ENCODE measurements at places on chromosomes 3 and 15.
A peak's percentile ranks its signal among the peaks of the same experiment; 100 is the strongest.

- peak; percentile 45 for DNase-seq
Observed at GRCh38 chr3:129278966-129279906, 566 bp downstream of the HMCES start.

GRCh38 chr3:171307046-171307585, 153.1 kb downstream of the TNIK start:
- no peak for DNase-seq

GRCh38 chr3:150253622-150254021, 154.5 kb upstream of the TSC22D2 start:
- DNase-seq, result no peak

GRCh38 chr3:131283862-131284261, 97.7 kb upstream of the NUDT16 start:
- DNase-seq, result no peak

DNA sequence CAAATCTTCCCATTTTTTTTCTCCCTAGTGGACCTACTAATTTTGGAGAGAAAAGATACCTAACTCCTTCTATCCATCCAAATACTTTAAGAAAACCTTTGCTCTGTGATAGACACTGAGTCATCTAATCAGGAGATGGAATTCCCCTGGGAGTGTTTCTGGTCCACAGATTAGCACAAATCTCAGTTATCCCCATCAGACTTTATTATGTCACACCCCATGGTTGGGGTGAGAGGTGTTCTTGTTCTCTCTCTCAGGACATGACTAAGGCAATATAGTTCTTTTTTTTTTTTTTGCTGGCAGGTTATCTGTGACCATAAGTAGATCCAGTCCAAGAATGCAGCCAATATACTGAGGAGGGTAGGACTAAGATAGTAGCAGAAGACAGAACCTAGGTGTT, 15.8 kb downstream of the SLC9A9 start:
- DNase-seq, result no peak

GRCh38 chr3:42213417-42213816, 52.6 kb downstream of the CCK start:
- no peak for DNase-seq

DNA sequence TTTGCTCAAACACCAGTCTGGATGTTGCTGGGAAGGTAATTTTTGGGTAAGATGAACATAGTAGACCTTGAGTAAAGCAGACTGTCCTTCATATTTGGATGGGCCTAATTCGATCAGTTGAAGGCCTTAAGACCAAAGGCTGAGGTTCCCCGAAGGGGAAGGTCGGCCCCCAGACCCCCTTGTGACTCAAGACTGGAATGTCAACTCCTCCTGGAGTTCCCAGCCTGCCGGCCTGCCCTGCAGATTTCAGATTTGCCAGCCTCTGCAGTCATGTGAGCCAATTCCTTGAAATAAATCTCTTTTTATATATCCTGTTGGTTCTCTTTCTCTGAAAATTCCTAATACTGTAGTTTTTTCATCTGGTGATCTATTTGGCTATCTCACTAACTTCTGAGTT, 146.5 kb downstream of the APBA2 start:
- DNase-seq, result no peak

- no peak for DNase-seq
Observed at GRCh38 chr3:10556312-10556711, 50.9 kb upstream of the ATP2B2 start.

DNA sequence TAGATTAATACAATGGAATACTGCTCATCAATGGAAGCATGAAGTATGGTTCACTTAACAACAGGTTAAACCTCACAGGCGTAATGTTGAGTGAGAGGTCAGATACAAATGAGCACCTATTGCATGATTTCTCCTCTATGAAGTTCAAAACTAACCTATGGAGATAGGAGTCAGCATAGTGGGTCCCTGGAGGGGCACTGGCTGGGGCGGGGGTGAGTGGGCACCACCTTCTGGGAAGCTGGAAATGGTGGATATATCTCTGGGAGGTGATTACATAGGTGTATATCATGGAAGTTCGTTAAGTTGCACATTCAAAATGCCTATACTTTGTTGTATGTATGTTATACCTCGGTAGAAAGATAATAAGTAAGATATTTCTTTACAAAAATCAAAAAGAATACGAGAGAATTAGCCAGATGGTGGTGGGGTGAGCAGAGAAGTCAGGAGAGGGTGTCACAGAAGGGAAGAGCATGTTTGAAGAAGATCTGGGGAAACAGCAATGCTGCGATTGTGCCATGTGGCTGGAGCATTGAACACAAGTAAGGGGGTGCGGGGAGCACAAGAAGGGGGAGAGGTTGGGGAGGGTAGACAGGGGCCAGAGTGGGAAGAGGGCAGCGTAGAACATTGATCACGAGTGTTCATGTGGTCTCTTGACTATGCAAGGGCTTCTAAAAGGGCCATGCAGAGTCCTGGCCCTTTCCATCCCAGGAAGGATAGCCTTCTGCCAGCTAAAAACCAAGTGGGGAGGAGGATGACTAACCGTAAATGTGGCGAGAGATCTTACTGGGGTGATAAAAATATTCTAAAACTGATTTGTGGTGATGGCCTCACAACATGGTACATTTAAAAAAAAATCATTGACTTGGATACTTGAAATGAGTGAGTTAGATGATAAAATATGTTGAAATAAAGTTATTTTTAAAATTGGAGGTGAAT, 30.2 kb downstream of the ITGA11 start:
- DNase-seq, result no peak

DNA sequence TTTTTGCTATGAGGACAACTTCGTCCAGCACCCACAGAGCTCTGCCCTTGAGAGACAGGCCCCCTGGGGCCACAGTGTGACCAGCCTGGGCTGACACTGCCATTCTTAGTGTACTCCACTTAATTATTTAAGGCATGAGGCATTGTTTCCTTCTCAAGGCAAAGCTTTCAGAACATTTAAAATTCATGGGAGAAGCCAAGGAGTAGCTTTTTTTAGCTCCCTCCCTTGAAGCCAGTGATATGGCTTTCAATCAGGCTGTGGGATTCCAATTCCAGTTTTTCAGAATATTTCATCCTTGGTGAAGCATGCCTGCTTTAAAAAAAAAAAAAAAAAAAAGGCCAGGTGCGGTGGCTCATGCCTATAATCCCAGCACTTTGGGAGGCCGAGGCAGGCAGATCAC, 21.3 kb downstream of the HOMER2 start:
- no peak for DNase-seq

- DNase-seq, result no peak
Observed at GRCh38 chr15:40838756-40839155, 5.1 kb upstream of the SPINT1 start.

DNA sequence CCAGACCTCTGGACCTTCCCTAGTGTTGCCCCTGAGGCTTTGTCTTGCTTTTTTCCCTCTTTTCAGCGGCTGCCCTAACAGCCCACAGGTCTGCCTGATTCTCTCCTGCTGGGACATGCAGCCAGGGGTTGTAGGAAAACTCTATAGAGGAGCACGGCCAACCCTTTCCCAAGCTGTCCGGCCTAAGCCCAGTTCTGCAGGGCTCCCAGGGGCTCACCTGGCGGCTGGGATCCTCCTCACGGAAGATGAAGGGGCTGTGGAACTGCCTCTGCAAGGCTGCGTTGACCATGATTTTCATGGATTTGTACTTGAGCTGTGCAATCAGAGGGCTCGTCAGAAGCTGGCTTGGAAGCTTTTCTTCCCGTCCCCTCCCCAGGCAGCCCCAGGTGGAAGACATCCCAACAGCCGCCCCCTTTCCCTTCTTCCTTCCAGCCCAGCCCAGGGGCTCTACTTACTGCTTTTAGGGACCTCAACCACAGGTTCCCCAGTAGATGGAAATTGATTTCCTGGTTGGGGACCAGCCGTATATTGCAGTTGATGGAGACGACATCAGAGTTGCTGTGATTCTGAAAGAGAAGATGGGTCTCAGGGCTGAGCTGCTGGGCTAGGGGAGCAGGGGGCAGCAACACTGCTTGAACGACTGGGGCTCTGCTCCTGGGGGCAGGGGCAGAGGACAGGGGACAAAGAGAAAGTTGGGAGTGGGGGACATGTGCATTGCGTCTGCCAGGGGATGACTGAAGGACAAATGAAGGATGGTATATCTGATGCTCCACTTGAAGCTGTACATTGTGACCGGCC, 29.8 kb downstream of the FEM1B start:
- DNase-seq, result no peak

GRCh38 chr3:114060906-114061655, 4.5 kb downstream of the QTRT2 start:
- no peak for DNase-seq

DNA sequence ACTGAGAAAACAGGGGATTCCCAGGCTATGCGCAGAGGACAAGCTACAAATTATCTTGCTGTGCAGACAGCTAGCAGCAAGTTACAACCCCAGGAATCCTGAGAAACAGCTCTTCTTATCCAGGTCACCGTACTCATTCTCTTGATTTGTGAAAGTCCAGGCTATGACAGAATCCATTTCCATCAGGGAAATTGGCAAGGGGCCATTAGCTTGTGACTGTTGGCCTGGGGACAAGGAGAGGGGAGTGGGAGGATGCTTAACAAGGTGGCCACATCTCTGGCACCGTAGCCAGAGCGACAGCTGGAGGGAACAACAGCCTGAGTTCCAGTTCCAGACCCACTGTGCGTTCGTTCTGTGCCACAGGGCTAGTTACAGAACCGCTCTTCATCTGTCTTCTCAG, 44.9 kb upstream of the PLXNA1 start:
- DNase-seq, result no peak

GRCh38 chr3:173892547-173892946, 495.0 kb downstream of the NLGN1 start:
- DNase-seq, result no peak

GRCh38 chr3:54817628-54818027, 110.2 kb downstream of the LRTM1 start:
- DNase-seq, result no peak

- peak; percentile 23 for DNase-seq
Observed at GRCh38 chr15:57866149-57866736, 159.7 kb downstream of the POLR2M start.

DNA sequence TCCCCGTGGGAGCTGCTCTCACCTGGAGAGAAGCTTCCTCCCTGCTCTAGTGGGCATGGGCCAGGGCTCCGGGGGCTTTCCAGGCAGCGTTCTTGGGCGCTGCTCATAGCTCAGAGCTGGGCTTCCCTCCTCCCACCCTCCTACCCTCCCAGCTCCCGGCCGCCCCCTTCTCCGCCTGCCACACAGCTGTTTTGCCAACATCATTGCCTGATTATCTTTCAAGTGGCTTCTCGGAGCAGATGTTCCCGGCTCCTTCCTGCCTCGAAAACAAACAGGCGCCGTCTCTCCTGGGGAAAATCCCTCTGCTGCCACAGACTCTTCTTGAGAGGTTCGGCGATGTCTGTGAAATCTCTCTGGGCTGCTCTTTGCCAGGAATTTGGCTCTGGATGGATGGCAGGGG, 195.6 kb downstream of the RPLP1 start:
- DNase-seq, result no peak

DNA sequence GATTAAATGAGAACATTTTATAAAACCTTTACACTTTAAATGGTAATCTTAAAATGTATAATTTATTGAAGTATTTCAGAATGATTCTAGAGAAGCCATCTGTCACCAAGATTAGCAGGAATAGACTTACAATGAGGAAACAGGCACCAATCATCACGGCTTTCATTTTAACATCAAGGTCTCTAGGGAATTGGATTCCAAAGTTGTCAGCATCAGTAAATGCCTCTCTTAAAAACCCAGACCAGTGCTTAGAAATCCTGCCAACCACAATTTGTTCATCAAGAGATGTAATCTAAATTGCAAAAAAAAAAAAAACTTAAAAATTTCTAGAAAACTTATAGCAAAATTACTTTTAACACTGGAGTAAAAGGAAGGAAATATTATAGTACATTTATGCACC, 20.3 kb downstream of the PLSCR2 start:
- DNase-seq, result no peak
